NCI-H510A treated with DMSO at 0.1 percent for 48 hours (cell line): ENCODE measurements at places on chromosomes 11 and 22.

DNA sequence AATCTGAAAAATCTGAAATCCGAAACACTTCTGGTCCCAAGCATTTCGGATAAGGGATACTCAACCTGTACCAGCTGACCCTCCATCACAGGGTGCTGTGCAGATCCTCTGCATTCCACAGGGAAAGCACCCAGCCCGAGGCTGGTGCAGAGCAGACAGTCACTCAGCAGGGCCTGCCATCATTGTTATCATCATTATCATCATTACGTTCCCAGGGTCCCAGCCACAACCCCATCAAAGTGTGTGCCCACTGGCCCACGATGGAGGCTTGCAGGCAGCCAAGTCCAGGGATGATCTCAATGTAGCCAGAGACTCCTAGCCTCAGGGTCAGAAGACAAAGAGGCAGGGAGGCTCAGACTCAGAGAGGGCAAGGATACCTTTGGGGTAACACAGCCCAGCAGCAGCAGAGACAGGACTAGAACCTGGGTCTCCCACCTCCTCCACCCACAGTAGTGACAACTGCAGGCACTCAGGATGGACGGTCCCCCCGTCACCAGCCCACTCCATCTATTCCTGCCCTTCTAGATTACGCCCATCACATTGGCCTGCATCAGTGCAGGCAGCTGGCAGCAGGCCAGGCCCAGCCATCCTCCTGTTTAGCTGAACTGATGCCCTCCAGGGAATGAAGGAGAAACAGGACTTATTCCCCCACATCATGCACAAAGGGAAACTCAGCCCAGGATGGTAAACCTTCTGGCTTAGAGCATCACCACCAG is 10.3 kb downstream of the GAL3ST1 start:
- DNase-seq, result no peak

DNA sequence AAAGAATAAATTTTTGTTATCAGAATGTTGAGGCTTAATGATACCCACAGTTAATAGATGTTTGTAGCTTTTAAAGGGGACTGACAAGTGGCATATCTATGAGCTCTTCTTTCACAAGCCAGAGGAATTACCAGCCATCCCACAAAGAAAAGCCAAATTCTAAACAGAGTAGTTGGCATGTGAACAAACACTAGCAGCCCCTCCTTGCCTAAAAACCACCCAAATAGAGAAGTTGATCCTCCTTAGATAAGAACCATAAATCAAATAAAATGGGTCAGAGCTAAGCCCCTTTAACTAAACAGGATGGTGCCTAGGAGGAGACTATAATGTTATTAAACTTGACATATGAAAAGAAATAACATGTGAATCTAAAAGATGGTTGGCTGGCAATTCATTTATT is 11.4 kb downstream of the LPXN start:
- no peak for DNase-seq

GRCh38 chr11:4044976-4045646 is 49.5 kb upstream of the RRM1 start:
- no peak for DNase-seq

DNA sequence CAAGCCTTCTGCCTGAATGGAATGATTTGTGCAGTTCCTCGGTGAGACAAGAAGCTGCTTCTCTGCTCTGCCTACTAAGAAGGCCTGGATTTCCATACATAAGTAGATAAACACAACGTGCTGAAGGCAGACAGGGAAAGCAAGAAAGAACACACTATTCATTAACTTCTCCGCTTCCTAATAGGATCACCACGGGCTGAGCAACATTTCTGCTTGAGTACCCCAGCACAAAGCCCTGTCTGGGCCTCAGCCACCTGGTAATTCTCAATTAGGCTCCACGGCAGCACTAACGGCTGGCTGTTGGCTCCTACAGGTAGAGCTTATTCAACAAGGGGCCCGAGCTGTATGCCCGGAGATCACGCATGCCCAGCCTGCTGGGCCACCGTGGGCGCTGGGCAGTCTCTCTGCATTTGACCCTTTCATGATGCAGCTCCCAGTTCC is 1156.6 kb downstream of the TBC1D22A start:
- no peak for DNase-seq

DNA sequence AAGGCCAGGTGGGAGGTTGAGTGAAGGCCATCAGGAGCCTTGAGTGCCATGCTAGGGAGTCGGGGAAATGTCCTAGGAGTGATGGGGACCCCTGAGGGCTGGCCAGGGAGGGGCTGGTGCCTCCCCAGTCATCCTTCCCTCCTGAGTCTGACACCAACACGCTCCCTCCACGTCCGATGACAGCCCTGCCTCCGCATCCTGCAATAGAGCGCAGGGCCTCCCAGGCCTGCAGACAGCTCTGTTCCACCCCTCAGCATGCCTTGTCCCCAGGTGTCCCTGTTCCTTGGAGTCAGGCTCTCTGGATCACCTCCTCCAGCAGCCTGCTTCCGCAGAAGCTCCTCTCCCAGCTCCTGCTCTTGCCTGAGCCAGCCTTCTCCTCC is 3.1 kb downstream of the RAC2 start:
- DNase-seq, result no peak

GRCh38 chr11:57164317-57164716 is 17.4 kb upstream of the LRRC55 start:
- no peak for DNase-seq
